ENCODE measurements at places on chromosomes 4 and X. TPM values are rescaled to one million over a fixed set of nuclear protein-coding genes. Genes with fewer than 3 reads are reported as not detected.

- DNase-seq = no peak
- no peaks in the 10 kb centered on the region for H3K4me1 ChIP-seq
- no peak overlapping the region for H3K4me3 ChIP-seq
- H3K27ac ChIP-seq = no peak overlapping the region
- H3K36me3 ChIP-seq = no peaks in the 10 kb centered on the region
Measured at GRCh38 chr4:127441571-127441970, 191.2 kb upstream of the INTU start.

PPP1R3F gene
- total RNA-seq = 5.0 TPM

- H3K27ac ChIP-seq = no peak overlapping the region
- H3K27me3 ChIP-seq = no peaks in the 10 kb centered on the region
- no peaks in the 10 kb centered on the region for H3K4me1 ChIP-seq
- DNase-seq = no peak
- H3K4me3 ChIP-seq = no peak overlapping the region
Measured at GRCh38 chrX:34275699-34276098, 143.6 kb upstream of the FAM47A start.

GRCh38 chr4:104973708-104974107 lies 173.0 kb upstream of the TET2 start:
- H3K27ac ChIP-seq = no peak overlapping the region
- H3K36me3 ChIP-seq = no peaks in the 10 kb centered on the region
- peaks cover 8% of the 10 kb centered on the region for H3K4me1 ChIP-seq
- no peaks in the 10 kb centered on the region for H3K27me3 ChIP-seq
- DNase-seq = no peak
- no peak overlapping the region for H3K4me3 ChIP-seq

DNA sequence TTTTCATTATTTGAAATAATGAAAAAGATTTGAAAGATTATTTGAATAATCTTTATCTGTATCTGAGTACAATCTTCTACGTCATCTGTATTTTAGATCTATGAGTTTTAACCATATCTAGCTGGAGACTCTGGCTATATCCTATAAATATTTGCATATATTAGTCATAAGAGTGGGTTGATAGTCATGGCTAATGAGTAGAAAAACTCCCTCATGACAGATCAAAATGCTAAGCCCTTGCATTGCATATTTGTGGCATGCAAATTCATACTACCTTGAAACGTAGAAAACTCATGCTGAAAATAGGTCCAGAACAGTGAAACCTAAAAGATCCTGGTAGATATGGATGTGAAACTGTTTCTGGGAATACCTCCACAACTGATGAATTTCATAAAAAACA lies 291.3 kb downstream of the GALNTL6 start:
- no peak overlapping the region for H3K27ac ChIP-seq
- H3K4me1 ChIP-seq = no peaks in the 10 kb centered on the region
- H3K27me3 ChIP-seq = no peaks in the 10 kb centered on the region

DNA sequence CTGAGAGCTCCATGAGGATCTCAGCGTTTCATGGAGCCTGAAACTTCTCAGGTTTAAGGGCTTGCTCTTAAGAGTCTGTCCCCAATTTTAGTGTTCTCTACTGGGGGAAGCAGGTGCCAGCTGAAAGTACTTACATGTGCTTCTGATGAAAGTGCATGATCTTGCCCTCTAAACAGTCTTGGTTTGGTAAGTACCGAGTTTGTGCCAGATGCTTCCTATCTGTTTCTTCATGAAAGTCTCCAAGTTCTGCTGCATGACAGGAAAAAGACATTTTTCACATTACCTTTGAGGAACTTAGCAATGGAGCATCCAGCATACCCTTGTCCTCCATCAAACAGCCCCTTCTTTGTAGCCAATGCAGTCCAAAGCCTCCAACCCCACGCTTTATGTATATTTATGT lies 42.0 kb downstream of the FRMD7 start:
- H3K27ac ChIP-seq = no peak overlapping the region
- H3K27me3 ChIP-seq = no peaks in the 10 kb centered on the region
- no peaks in the 10 kb centered on the region for H3K4me1 ChIP-seq
- H3K36me3 ChIP-seq = no peaks in the 10 kb centered on the region

DNA sequence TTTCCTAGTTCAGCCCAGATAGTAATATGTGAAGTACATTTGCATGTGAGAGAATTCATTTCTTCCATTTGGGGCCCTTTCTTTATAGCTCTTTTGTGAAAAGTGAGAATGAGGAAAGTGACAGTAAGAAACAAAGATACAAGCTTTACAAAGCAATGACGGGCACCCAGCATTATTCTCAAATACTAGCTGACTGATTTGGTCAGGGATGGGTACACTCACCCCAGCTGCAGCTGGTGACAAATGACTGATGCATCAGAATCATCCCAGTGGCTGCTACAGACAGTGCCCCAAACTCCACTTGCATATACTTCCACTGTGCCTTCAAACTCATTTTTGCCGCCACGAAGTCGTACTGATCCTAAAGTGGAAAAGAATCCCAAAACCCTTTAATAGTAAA lies 14.8 kb downstream of the PRSS12 start:
- H3K27me3 ChIP-seq = no peaks in the 10 kb centered on the region
- DNase-seq = no peak
- H3K27ac ChIP-seq = no peak overlapping the region
- H3K36me3 ChIP-seq = no peaks in the 10 kb centered on the region

Measured in left lung (tissue), 14 donors.